ENCODE measurements at places on chromosomes 3 and 15.

GRCh38 chr15:101804941-101805340 is 1.6 kb downstream of the OR4F6 start:
- no peak for DNase-seq

GRCh38 chr15:41877631-41878354 is 16.1 kb downstream of the SPTBN5 start:
- DNase-seq: no peak

DNA sequence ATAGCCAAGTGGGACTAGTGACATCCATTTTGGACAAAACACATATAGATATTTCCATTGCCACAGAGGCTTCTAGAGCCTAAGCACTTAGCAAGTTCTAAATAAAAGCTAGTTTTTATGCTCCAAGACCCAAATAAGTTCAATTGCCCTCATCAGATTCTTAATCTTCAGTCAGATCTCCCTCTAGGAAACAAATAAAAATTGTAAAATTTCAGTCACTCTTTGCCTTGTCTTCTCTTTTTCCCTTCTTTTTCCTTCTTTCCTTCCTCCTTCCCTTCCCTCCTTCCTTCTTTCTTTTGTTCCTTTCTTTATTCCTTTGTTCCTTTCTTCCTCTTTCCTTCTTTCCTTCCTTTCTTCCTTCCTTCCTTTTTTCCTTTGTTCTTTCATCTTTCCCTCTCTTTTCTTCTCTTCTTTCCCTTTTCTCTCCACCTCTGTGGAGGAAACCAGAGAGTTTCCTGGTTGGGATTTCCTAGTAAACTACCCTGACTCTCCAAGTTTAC is 68.8 kb upstream of the GADL1 start:
- no peak for DNase-seq

- no peak for DNase-seq
Measured at GRCh38 chr3:63047068-63047467, 171.9 kb upstream of the CADPS start.

DNA sequence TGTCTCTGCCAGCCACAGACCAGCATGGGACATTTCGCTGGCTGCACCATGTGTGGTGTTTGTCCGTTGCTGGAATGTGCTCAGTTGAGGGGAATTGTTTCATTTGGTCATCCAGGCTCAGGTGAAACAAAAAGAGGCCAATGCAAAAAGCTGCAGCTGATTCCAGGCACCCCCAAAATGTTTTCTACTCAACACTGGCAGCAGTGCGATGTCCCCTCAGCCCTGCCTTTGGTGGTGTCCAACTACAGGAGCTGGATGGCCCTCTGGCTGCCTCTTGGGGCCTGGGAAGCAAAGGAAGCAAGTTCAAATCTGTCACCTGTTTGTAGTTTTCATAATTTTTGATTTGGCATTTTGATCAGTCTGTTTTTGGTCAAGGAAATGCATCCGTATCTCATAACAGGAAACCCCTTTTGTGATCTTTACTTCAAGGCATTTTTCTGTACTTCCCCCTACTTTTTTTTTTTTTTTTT is 141.8 kb downstream of the EEFSEC start:
- no peak for DNase-seq

DNA sequence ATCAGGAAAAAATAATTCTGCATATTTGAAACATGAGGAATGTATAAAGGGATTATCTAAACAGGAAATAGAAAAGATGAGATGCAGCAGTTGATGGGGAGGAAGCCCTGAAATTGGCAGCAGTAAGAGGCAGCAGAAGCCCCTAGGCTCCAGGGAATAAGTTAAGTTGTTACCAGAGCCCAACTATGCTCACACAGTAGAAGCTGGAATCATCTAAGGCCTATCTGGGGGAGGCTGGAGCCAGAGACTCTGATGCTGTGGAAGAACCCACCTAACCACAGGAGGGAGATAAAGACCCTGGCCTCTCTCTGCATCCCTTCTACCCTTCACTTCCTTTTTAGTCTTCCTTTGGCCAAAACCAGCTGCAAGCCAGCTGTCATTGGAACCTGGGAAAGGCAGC is 519.7 kb downstream of the DIPK2A start:
- DNase-seq: no peak

DNA sequence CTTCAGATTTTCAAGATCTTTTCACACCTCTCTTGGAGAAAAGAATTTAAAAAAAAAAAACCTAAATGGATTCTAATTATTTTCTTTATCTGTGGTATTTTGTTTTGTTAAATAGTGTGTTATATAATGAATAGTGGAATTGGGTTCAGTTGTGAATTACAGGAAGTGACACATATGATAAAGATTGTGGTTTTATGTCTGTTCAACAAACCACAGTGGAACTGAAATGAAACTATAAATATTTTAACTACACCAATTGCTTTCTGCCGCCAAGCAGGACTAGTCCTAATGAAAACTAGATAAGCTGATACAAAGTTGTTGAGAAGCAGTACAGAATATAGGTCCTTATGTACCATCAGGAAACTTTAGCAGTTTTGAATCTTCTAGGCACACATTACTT is 121.6 kb downstream of the UBE2E2 start:
- DNase-seq: no peak

DNA sequence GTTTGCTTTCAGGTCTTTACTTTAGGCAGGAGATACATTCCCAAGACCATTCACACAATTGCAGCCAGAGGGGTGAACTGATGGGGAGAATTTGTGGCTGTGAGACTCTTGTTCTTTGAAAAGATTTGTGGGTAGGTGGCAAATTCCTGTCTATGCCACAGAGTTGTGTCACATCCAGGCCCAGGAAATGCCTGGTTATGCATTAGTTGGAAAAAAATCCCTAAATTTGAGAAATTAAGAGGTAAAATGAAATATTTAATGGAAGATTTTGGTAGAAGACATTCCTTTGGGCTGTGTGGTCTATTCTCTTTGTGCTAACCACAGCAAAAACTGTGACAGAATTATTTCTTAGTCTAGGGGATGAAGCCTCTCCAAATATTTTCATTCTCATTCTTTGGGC is 28.8 kb downstream of the SAMMSON start:
- DNase-seq: no peak

- no peak for DNase-seq
Measured at GRCh38 chr15:78757636-78757905, 53.7 kb downstream of the ADAMTS7 start.

DNA sequence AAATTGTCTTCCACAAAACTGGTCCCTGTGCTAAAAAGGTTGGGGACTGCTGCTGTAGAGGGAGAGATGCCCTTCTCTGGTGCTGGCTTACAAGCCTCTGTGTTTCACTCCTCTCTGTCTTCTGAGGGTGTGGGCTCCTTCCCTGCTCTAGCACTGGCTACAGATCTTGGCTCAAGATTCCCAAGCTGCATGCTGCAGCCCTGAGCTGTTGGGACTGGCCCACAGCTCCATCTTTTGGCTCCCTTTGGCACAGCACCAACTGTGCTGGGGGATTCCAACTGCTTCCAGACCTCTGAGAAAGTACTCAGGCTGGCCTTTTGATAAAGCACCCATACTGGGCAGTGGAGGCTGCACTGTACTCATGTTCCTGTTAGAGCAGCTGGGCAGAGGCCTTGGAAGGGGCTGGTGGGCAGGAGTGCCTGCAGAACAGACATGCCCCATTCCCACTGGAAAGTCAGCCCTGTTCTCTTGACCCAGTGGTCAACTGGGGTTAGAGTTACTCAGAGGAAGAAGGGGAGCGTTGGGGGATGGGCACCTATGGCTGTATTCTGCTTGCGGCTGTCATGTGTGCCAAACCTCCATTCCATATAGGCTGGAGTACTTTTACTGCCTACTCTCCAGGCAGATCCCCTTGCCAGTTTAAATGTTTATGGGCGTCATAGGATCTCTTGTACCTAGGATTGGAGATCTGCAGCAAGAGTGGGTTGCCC is 55.7 kb downstream of the GALK2 start:
- no peak for DNase-seq

Data from stimulated activated CD8-positive, alpha-beta memory T cell treated with anti-CD3 and anti-CD28 coated beads, Interleukin-12 subunit alpha, Interleukin-12 subunit beta, amount 100 ng/mL, for 1 hour (primary cell).